Activated CD4-positive, alpha-beta T cell treated with anti-CD3 and anti-CD28 coated beads for 1 hour (primary cell): ENCODE measurements at places on chromosomes 11 and 22.

DNA sequence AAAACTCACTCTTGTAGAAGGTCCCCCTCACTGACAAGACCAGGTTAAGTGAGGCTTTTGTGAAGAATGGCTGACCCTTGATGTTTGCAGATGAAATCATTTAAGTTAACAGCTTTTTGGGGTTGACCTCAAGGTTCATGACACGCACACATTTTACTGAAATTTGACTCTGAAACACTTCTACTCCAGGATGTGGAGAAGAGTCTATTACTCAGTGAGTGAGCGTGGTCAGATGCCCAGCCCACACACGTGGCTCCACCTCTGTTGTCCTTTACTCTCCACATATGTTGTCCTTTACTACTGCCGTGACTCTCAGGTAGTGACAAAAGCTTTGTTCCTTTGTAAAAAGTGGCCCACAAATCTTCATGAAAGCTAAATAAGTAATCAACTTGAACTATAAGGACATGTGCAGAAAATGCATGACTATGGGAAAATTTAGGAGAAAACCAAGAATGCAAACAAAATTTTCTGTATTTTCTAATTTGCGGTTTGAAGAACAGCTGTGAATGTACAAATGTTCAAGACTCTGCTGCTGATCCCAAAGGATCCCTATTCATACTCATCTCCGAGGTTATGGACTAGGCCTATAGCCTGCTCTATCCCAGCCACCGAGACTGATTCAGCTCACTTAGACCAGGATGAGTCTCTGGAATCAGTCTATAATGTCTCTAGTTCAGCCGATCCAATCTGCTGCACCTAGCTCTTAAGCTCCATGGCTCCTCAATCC is 22.4 kb downstream of the XRRA1 start:
- DNase-seq: no peak

DNA sequence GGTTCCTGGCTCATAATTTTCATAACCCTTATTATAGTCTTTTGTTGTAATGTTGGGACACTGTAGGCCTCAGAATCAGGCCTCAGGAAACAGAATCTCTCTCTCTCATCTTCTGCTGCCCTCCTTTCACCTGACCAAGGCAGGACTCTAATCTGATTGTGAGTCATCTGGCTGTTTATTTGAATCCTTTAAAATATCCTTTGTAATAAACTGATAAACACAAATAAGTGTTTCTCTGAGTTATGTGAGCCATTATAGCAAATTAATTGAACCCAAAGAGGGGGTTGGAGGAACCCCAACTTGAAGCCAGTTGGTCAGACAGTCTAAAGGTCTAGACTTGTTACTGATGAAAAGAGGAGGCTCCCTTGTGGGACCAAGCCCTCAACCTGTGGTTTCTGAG is 30.6 kb downstream of the ACER3 start:
- no peak for DNase-seq

DNA sequence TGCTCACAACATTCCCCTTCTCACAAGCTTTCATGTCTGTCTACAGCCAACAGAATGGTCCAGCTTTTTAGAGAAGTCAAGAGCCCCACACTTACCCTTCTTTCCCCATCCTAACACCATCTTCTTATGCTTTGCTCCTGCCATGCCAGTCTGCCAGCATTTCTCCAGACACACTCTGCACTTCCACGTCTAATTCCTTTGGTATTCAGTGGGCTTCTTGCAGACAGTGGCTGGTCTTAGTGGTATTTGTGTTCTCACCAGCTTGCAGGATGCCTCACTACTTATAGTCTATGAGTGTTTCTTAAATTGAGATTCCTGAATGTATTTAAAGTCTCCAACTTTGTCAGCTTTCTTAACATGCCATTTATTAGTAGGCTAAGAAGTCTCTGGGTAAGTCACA is 154.4 kb downstream of the BBOX1 start:
- no peak for DNase-seq

DNA sequence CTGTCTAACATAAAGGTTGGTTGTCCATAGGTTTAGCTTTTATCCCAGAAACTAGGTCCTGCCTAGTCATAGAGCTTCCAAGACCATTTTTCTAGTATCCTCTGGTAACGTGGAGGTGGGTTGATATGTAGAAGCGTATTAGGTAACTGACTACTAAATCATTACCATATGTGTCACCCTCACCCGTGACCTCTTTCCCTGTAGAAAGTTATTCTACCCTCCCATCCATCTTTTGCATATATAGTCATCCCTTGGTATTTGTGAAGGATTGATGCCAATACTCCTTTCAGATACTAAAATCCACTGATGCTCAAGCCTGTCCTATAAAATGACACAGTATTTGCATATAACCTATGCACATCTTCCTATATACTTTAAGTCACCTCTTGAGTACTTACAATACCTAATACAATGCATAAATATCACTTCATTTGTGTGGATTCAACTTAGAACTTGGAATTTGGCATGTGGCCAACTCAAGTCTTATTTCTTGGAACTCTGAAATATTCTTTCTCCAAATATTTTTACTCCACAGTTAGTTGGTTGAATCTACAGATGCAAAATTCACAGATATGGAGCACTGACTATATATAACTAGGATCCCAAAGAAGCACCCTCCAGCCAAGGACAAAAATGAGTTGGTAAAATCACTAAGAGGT is 497.0 kb upstream of the TENM4 start:
- DNase-seq: no peak

DNA sequence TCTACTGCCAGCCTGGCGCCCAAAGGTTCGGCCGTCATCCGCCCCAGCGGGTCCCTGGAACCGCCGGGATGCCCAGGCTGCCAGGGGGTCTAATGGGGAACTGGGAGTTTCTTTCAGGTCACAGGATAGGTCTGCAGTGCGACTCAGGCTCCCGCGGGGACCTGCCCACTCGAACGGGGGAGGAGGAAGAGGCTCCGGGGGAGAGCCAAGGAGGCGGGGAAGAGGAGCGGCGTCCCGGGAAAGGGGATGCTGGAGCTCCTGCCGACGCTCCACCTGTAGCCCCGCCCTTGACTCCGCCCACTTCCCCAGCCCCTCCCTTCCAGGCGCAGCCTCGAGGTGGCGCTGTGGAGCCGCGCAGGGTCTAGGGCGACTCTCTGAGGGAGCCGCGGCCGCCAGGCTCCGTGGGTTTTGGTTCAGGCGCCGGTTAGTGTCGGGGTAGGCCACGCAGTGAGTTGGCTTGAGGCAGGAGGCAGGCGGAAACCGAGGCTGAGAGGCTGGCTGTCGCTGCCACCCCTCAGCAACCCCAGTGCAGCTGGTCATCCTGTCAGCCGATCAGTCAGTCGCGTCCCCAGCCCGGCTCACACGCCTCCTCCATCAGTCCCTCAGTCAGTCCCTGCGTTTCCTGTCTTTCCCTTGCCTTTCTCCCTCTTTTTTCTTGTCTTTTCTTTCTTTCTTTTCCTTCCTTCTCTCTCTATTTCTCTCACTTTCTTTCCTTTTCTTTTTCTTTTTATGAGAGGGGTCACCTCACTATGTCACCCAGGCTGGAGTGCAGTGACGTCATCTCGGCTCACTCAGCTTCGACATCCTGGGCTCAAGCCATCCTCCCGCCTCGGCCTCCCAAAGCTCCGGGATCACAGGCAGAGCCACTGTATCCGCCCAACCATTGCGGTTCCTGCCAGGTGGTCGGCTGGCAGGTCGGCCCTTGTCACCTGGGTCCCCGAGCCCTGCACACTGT is 26.4 kb downstream of the YWHAH start:
- peak; percentile 80 for DNase-seq
